ENCODE measurements at places on chromosomes 16 and 17.
A peak's percentile ranks its signal among the peaks of the same experiment; 100 is the strongest.

DNA sequence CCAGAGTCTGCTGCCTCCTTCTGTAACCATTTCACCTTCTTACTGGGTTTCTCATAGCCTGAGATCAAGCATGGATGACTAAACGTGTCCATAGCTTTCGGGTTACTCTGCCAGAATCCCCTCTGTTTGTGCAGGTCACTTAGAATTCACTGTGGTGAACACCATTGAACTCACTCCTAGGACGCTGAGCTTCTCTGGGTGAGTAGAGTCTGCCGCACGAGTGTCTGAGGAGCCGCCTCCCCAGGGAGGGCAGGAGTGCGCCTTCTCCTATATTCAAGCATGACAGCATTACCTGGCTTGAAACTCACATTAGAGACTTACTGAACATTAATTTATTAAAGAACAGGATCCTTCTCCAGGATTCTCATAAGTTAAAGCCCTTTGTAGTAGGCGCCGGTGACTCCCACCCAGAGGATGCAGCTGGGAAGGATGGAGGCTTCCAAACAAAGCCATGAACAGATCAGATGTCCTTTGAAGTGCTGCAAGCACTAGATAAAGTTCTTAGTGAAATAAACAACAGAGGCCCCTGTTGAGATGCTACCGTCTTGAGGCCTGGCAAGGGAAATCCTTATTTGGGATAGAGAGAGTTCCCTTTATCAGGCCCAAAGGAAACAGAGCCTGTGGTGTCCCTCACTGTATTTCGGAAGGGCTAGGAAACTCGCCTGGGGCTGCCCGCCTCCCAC is 144.6 kb upstream of the PLCG2 start:
- no peaks in the 10 kb centered on the region for H3K27me3 ChIP-seq
- no peaks in the 10 kb centered on the region for H3K4me1 ChIP-seq
- H3K36me3 ChIP-seq = no peaks in the 10 kb centered on the region
- no peak for DNase-seq
- H3K27ac ChIP-seq = no peak overlapping the region

DNA sequence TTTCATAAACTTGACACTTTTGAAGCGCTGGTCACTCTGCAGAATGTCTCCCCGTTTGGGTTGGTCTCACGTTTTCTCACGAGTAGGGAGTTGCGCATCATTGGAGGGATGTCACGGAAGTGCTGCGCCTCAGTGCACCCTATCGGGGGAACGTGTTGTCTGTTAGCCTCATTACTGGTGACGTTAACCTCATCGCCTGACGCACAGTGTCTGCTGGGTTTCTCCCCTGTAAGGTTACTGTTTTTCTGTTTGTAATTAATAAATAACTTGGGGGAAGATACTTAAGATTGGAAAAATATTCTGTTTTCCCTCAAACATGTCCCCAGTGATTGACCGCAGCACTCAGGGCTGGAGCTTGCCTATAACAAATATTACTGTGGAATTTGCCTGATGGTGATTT is 26.7 kb downstream of the VAC14 start:
- no peak for DNase-seq
- no peaks in the 10 kb centered on the region for H3K27me3 ChIP-seq
- no peak overlapping the region for H3K27ac ChIP-seq
- H3K36me3 ChIP-seq = peaks cover 20% of the 10 kb centered on the region
- no peaks in the 10 kb centered on the region for H3K4me1 ChIP-seq
- H3K4me3 ChIP-seq = no peak overlapping the region

- no peaks in the 10 kb centered on the region for H3K27me3 ChIP-seq
- H3K36me3 ChIP-seq = no peaks in the 10 kb centered on the region
- H3K4me3 ChIP-seq = no peak overlapping the region
Observed at GRCh38 chr17:79213305-79213704, 138.7 kb downstream of the ENGASE start.

DNA sequence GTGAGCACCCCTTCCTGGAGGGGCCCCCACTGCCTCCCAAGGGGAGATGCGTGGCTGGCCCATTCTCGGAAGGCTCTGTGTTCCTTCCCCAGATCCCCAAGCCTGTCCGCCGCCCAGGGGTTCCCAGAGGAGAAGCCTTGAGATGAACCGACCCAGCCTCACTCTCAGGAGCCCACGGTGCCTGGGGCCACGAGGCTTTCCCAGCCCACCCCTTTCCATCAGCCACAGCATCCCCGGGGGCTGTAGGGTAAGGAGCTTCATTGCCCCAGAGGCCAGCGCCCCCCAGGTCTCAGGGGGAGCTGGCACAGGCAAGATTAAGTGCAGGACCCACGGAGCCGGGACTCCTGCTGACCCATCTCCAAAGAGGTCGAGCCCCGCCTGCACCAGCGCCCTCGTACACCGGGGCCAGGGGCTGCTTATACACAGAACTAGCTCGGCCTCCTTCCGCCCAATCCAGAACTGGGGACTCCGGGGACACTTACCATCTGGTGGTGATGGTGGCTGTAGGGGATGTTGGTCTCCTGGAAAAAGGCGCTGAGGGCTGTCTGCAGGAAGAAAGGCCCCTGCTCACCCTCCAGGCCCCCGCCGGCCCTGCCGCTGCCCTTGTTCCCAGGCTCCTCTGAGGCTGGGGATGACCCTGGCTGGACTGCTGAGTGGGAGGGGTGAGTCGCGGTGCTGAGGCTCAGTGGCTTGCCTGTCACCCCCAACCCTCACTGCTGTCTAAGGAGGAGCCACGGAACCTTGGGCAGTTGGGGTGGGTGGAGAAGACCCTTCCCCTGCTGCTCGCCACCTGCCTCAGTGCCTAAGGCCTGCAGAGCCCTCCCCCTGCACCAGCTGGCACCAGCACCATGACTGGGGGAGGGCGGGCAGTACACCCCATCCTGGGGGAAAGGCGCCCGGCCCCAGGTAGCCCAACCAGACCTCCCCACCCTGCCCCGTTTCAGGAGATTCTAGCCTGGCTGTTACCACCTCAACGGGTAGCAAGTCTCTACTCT is 4.4 kb downstream of the UBALD1 start:
- H3K27ac ChIP-seq = no peak overlapping the region
- H3K4me1 ChIP-seq = peaks cover 21% of the 10 kb centered on the region
- no peaks in the 10 kb centered on the region for H3K27me3 ChIP-seq
- H3K4me3 ChIP-seq = no peak overlapping the region
- no peak for DNase-seq

- no peak overlapping the region for H3K27ac ChIP-seq
- H3K4me1 ChIP-seq = no peaks in the 10 kb centered on the region
- no peak for DNase-seq
- no peak overlapping the region for H3K4me3 ChIP-seq
- H3K27me3 ChIP-seq = no peaks in the 10 kb centered on the region
Observed at GRCh38 chr16:68197250-68197649, 38.7 kb downstream of the ESRP2 start.

- no peak overlapping the region for H3K4me3 ChIP-seq
- H3K36me3 ChIP-seq = no peaks in the 10 kb centered on the region
- H3K27ac ChIP-seq = no peak overlapping the region
- DNase-seq = no peak
Observed at GRCh38 chr16:81472391-81472790, 27.8 kb downstream of the CMIP start.

GRCh38 chr16:21301168-21301894 is 23.2 kb upstream of the CRYM start:
- peak overlapping the region; percentile 72 for H3K4me3 ChIP-seq
- H3K4me1 ChIP-seq = peaks cover 4% of the 10 kb centered on the region
- H3K36me3 ChIP-seq = no peaks in the 10 kb centered on the region
- DNase-seq = peak; percentile 10
- H3K27me3 ChIP-seq = no peaks in the 10 kb centered on the region

- peaks cover 4% of the 10 kb centered on the region for H3K36me3 ChIP-seq
- DNase-seq = no peak
- no peak overlapping the region for H3K4me3 ChIP-seq
- H3K4me1 ChIP-seq = peaks cover 13% of the 10 kb centered on the region
- H3K27me3 ChIP-seq = no peaks in the 10 kb centered on the region
- no peak overlapping the region for H3K27ac ChIP-seq
Observed at GRCh38 chr17:74218436-74218835, 5.1 kb downstream of the TTYH2 start.

GRCh38 chr17:66301367-66301863 is 998 bp upstream of the PRKCA start:
- H3K27me3 ChIP-seq = no peaks in the 10 kb centered on the region
- no peak for DNase-seq
- H3K36me3 ChIP-seq = no peaks in the 10 kb centered on the region
- peaks cover 7% of the 10 kb centered on the region for H3K4me1 ChIP-seq

DNA sequence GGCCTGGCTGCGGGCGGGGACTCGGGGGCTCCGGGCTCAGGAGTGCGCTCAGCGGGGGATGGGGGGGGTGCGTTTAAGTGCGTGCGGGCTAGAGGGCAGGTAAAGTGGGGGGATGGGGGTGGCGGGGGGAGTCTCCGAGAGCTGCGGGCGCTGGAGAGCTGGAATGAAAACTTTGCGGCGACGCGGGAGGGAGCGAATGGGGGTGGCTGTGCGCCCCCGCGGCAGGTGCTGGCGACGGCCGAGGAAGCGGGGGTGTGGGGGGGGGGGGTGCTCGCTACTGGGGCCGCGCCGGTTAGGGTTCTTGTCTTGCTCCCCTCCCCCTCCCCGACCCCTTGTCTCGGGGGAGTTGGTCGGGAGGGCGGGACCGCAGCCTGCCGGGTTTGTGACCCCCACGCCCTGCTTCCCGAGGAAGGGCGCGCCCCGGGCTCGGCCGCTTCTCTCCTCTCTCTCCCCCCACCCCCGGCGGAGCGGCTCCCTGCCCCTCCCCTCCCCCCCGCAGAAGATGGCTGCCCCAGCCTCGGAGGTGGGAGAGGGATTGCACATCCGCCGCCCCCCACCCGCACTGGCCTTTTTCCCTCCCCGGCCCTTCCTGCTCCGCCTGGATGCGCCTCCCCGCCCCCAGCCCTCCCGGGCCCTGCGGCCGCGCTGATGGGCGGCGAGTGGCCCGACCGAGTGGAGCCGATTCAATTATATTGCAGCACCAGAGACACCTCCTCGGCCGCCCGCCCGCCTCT is 649 bp downstream of the GSE1 start:
- DNase-seq = no peak
- peak overlapping the region; percentile 64 for H3K4me3 ChIP-seq
- no peaks in the 10 kb centered on the region for H3K27me3 ChIP-seq
- H3K27ac ChIP-seq = peak overlapping the region; percentile 91

DNA sequence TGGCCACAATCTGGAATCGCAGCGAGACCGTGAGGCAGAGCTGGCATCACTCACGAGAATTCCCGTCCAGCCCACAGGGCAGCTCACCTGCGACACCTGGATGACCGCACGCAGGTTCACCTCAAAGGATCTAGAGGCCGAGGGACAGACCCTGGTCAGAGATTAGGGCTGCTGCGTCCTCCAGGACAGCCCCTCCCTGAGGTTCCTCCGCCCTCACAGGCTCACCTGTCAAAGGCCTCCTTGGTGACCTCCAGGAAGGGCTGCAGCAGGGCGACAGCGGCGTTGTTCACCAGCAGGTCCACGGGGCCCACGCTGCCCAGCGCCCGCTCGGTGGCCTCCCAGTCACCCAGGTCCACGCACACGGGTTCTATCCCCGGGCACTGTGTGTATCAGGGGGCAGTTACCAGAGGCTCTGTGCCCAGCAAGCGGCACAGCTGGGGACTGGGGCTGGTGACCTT is 834 bp downstream of the DCXR start:
- H3K4me1 ChIP-seq = peaks cover 15% of the 10 kb centered on the region
- no peak for DNase-seq
- H3K4me3 ChIP-seq = peak overlapping the region; percentile 75
- H3K36me3 ChIP-seq = no peaks in the 10 kb centered on the region
- H3K27ac ChIP-seq = peak overlapping the region; percentile 93
- H3K27me3 ChIP-seq = peaks cover 8% of the 10 kb centered on the region

DNA sequence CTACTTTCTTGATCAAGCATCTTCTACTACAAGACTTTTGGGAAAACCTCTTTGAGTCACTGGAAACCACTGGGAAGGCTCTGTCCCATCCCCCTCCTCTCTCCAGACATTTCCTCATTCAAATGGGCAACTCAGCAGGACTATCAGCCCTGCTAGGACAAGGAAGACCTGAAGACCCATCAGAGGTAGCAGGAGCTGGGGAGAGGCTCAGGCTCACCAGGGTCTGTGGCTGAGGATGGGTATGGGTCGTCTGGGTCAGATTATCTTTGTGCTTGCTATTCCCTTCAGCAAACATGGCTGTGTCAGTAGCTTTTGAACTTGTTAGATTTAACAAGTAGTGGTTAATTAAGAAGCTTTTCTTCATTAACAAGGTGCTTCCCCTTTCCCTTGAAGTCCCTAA is 15.0 kb upstream of the NF1 start:
- no peaks in the 10 kb centered on the region for H3K27me3 ChIP-seq
- no peak overlapping the region for H3K4me3 ChIP-seq
- no peak for DNase-seq

- H3K4me3 ChIP-seq = no peak overlapping the region
- no peak for DNase-seq
- H3K27ac ChIP-seq = no peak overlapping the region
- no peaks in the 10 kb centered on the region for H3K4me1 ChIP-seq
- H3K27me3 ChIP-seq = no peaks in the 10 kb centered on the region
- H3K36me3 ChIP-seq = no peaks in the 10 kb centered on the region
Observed at GRCh38 chr17:14553847-14554246, 253.0 kb downstream of the HS3ST3B1 start.

DNA sequence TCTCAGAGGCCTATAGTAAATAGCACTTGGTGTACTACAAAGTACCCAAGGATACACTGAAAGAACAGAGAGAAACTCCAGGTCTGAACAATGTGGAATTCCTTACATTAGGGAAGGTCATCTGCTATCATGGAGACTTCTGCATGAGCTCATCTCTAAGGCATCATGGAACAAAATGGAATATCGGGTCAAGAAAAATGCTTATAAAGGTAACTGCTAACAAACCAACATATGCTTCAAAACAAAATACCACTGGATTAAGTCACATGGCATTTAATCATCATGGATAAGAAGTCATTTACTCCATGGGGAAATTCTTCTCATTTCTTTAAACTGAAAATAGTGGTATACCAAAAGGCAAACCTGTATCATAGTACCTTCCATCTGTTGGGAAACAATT is 34.2 kb downstream of the TXNDC11 start:
- H3K4me1 ChIP-seq = no peaks in the 10 kb centered on the region
- no peak for DNase-seq
- no peaks in the 10 kb centered on the region for H3K27me3 ChIP-seq
- H3K4me3 ChIP-seq = no peak overlapping the region

GRCh38 chr16:11735787-11736186 is 6.9 kb downstream of the TXNDC11 start:
- H3K36me3 ChIP-seq = peaks cover 41% of the 10 kb centered on the region
- no peak overlapping the region for H3K27ac ChIP-seq
- H3K27me3 ChIP-seq = no peaks in the 10 kb centered on the region

GRCh38 chr17:43341715-43342588 is 56.8 kb upstream of the ARL4D start:
- H3K4me1 ChIP-seq = no peaks in the 10 kb centered on the region
- no peaks in the 10 kb centered on the region for H3K27me3 ChIP-seq
- H3K27ac ChIP-seq = peak overlapping the region; percentile 20
- no peak overlapping the region for H3K4me3 ChIP-seq
- no peaks in the 10 kb centered on the region for H3K36me3 ChIP-seq
